ENCODE measurements at places on chromosomes 6 and 20.

GRCh38 chr6:119148098-119148824 is 69.8 kb upstream of the FAM184A start:
- DNase-seq: peak; percentile 7

GRCh38 chr6:105753620-105754211 is 332.4 kb upstream of the PRDM1 start:
- DNase-seq: no peak

GRCh38 chr20:61014491-61014890 is 237.6 kb upstream of the CDH4 start:
- no peak for DNase-seq

DNA sequence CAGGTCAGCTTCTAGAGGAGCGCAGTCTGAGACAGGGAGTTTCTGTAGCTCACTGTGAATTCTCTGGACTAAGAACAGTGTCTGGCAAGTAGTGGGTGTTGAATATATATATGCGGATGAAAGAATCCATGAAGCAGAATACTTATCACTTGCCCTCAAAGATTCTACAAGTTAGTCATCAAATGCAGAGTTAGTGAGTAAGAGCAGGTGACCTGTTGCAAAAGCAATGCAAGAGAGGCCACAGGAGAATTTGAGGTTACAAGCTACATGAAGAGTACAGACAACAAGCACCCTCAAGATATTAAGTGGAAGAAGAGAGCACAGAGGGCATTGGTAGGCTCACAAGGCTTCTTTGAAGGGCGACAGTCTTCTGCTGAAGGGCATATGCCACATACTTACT is 103.4 kb upstream of the BTBD3 start:
- no peak for DNase-seq

- no peak for DNase-seq
Measured at GRCh38 chr6:119162134-119162775, 83.8 kb upstream of the FAM184A start.

DNA sequence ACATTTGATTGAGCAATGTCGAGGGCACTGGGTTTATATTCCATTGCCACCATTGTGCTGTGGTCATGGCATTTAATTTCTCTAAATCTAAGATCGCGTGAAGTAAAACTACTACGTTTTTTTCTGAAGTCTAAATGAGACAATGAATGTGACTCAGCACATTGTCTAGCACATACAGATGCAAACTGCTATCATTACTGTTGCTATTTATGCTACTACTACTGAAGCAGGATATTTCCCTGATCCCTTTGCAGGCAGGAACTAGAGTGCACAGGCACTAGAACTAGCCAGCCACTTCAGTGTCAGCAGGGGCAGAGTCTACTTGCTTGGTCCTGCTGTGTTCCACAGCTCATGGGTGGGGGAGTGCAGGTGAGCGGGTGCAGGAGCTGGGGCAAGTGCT is 449.7 kb downstream of the CDKAL1 start:
- DNase-seq: no peak

DNA sequence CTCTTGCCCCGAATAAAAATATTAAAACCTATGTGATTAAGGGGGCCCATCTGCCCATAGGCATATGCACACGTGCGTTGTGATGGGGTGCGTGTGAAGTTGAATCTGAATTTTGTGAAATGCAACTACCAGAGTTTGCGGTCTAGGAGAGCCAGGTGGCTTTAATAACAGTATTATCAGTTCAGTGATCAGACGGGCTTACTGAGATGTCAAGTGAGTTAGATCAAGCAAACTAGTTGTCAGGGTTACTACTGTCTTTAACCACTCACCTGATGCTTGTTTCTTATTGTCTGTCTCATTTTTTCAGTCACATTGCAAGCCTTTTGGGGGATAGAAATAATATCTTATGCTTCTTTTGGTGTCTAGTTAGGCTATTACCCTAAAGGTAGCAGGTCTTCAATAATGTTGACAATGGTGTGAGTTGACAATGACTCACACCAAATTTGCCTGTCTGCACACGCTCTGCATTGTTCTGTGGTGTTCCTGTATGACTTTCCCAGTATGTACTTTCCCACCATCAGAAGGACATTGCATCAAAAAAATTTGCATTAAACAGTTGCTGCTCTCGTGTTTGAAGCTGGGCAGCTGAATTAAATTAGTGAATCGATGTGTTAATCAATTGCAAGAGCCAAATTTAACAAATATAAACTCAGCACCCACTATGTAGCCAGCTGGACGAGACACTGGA is 103.1 kb upstream of the NAA20 start:
- DNase-seq: no peak

GRCh38 chr6:20674664-20675063 is 140.4 kb downstream of the CDKAL1 start:
- DNase-seq: no peak

GRCh38 chr6:132967871-132968270 is 153.5 kb downstream of the RPS12 start:
- no peak for DNase-seq

- DNase-seq: no peak
Measured at GRCh38 chr6:151634336-151634720, 140.5 kb downstream of the CCDC170 start.

DNA sequence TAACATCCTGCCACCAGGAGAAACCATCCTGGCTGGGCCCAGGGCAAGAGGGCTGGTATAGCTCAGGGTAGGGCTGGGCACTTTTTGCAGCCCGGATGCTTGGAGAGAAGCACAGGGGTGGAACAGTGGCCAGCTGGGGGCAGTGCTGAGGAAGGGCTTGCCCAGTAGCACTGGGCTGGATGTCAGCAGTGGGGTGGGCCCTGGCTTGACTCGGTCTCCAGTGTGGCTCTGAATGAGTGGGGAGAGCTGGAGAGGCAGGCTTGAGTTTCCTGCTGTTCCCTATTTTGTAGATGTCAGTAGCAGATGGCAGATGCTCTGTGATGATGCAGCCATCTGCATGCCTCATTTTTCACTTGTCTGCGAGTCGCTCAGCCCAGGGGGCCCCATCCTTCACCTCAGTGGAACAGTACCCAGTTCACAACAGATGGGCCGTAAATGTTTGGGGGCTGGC is 56.3 kb upstream of the TULP1 start:
- peak; percentile 23 for DNase-seq

- no peak for DNase-seq
Measured at GRCh38 chr6:67000121-67000520, 1293.1 kb upstream of the EYS start.

- DNase-seq: no peak
Measured at GRCh38 chr20:11296221-11296620, 621.5 kb upstream of the BTBD3 start.

DNA sequence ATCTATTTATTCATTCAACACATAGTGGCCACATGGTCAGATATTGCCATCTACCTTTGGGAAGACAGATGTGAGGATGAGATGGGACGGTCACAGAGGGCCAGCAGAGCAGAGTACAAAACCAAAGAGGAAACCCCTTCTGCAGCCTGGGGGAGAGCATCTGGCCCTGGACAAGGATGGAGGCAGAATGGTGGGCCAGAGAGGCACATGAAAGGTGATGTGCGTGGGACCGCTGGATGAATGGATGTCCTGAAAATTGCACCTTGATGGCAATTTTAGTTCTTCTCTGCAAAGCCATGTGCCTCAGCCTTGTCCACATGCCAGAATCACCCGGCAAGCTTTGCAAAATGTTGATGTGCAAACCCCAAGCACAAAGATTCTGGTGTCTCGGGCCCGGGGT is 77.4 kb upstream of the CD93 start:
- no peak for DNase-seq

GRCh38 chr20:57876163-57876562 is 166.3 kb upstream of the PMEPA1 start:
- DNase-seq: no peak

GRCh38 chr6:99121748-99122147 is 174.0 kb upstream of the FBXL4 start:
- no peak for DNase-seq

DNA sequence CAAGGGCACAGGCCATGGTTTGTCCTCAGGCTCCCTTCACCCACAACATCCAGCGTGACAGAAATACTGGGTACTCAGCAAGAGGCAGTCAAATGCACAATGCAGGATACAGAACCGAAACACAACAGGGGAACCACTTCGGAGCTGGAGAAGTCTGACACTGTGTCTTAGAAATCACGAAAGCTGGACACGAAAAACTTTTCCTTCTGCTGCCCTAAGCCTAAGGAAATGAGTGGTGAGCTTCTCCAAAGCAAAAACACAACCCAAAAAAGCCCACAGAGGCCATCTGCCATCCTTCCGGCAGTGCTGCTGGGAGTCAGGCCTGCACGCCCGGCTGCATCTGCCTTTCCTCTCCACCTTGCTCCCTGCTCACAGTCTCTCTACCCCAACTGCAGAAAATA is 106.3 kb downstream of the SLC23A2 start:
- no peak for DNase-seq

GRCh38 chr20:40470445-40471260 is 218.4 kb downstream of the MAFB start:
- no peak for DNase-seq

DNA sequence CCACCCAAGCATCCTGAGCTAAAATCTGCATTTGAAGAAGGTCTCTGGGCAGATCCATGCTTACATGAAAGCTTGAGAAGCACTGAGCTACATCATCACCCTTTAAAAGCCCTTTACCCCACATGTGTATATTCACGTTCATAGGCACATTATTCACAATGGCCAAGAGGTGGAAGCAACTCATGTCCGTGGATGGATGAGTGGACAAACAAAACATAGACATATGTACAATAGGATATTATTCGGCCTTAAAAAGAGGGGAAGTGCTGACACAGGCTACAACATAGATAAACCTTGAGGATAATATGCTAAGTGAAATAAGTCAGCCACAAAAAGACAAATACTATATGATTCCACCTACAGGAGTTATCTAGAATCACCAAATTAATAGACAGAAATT is 17.6 kb downstream of the ADGRF5 start:
- DNase-seq: no peak

- DNase-seq: peak; percentile 50
Measured at GRCh38 chr6:56843476-56844349, 111.2 kb upstream of the BEND6 start.

DNA sequence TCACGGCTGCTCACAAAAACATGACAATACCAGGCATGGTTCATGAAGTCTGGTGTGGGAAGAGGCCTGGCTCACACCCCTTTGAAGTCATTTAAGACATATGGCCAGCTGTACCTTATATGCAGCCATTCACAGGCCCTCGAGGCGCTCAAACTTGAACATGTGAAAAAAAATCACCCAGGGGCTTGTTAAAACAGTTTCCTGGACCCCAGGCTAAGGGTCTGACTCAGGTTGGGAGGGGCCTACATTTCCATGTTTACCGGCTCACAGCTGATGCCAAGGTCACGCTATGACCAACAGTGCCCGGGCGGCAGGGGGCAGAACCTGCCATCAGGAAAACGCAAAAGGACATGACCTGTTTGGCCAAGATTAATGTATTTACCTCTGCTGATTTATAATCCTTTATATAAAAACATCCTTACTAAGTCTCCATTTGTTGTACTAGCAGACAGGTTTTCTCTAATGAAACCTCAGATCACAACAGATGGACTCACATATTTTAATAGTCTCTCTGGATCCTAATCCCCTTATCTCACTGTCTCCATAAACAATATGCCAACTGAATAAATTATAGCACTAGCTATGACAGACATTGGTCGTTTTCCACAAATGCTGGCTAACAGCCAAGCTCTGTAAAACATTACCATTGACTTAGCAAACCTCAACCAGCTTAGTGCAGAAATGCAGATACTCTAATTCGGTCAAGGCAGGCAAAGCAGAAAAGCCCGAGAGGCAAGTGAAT is 19.9 kb downstream of the EZR start:
- no peak for DNase-seq

DNA sequence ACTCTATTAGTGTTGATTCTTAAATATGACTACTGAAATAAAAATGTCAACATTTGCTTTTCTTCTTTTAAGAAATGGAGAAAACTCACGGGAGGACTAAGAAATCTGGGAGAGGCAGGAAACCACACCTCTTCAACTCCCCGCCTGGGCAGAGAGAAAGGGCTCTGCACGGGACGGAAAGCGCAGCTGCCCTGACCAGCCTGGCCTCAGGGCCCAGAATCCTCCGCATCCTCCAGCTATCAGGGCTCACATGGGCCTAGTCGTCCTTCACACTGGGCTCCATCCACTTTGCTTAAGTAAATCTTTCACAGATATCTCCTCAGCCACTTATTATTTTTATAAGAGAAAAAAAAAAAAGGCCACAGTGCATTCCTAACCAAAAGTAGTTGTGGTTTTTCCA is 215.1 kb downstream of the TBXT start:
- DNase-seq: no peak

DNA sequence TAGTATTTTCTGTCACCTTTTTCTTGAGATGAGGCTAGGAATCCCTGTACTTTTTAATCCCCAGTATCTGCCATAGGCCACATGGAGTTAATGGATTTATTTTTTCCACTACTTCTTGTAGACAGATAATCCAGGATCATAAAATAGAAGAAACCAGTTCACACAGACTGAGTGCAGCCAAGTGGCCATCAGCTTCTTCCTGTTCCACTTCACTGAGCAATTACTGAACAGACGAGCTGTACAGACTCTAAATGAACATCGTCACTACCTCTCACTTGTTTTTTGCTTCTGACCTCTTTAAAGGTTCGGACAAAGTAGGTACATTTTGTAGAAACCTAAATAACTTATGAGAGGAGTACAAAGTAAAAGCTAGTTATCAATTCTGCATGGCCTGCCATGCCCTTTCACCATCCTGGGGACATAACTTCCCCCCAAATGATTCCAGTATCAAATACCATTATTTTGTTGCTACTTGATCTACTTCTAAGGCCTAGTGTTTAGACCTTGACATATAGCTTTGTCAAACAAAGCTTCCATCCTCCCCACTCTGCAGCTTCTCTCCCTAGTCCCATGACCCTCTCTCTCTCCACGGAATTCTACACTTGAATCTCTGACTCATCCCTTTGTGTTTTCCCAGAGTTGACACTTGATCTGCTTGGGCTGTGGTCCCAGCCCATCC is 34.4 kb upstream of the ARHGAP18 start:
- DNase-seq: no peak

DNA sequence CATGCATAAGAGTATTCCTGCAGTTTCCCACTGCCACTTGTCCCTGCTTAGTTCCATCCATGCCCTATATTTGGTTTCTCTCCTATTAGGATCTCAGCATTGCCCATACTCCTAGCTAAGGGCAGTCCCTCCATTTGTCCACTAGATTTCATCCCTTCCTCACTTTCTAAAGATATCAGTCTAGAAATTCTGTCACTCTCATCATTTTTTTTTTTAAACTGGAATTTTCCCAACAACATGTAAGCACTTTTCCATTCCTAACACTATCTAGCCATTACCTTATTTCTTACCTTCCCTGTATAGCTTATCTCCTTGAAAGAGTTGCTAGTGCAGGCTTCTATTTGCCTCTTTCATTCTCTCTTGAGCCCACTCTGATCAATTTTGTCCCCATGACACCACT is 312.2 kb downstream of the BTBD3 start:
- DNase-seq: no peak

GRCh38 chr6:51908243-51908642 is 179.2 kb downstream of the PKHD1 start:
- DNase-seq: no peak

DNA sequence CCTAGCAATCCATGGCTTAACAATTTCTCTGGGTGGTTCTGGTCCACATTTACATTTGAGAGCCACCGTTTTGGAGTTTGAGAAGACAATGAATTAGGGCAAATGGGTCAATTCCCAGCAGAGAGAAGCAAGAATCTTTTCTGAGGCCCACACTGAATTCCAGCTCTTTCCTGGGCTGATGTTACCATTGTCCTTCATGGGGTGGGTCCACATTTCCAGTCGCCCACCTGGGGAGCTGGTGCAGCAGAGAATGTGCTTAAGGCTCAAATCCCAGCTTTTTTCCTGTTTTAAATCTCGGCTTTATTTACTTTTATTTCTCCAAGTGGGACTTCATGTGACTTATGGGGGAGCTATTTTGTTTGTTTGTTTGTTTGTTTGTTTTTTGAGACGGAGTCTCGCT is 44.2 kb upstream of the TFAP2C start:
- no peak for DNase-seq
